AG04450 (cell line): ENCODE measurements at places on chromosomes 11 and 22.

DNA sequence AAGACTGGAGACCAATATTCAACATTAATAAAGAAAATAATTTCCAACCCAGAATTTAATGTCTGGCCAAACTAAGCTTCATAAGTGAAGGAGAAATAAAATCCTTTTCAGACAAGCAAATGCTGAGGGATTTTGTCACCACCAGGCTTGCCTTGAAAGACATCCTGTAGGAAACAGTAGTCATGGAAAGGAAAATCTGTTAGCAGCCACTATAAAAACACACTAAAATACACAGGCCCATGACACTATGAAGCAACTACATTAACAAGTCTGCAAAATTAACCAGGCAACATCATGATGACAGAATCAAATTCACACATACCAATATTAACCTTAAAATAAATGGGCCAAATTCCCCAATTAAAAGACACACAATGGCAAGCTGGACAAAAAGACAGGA, 2.4 kb upstream of the CASP4 start:
- no peak for DNase-seq

DNA sequence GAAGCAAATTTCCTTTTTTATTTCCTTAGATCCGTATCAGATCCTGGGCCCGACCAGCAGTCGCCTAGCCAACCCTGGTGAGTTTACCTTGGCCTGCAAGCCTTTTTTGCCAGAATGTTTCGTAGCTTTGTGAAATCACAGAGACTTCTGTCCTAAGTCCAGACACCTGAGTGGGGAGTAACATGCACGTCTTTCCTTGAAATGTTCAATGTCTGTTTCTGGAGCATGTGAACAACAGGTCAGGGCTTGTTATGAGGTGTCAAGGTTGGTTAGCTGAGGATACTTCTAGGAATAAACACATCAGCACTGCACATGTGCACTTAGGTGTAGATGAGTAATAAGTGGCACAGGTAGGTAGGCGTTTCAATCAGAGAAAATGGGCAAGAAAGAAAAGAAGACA, 58.0 kb downstream of the KCNJ1 start:
- no peak for DNase-seq

GRCh38 chr11:66728038-66728692, 851 bp downstream of the SPTBN2 start:
- DNase-seq, result no peak

DNA sequence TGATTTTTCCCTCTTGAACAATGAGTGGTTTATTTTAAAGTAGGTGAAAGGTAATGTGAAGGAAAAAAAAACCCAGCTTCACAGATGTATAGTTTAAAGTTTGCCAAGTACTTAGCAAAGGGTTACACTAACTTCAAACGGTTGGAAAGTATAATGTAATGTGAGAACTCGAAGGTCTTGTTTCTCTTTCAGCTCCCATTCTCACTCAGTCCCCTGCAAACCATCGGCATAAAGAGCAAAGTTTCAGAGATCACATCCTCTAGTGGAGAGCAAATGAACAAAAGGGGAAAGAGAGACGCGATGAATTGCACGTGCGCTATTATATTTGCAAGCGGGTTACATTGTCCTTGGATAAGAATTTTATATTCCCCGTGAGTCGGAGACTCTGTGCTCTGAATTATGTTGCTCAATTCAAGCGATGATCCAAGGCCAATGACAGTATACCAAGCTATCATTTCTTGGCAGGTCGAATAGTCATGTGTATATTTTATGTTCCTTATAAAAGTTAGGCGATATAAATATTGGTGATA, 37.6 kb upstream of the BIRC3 start:
- peak; percentile 34 for DNase-seq

DNA sequence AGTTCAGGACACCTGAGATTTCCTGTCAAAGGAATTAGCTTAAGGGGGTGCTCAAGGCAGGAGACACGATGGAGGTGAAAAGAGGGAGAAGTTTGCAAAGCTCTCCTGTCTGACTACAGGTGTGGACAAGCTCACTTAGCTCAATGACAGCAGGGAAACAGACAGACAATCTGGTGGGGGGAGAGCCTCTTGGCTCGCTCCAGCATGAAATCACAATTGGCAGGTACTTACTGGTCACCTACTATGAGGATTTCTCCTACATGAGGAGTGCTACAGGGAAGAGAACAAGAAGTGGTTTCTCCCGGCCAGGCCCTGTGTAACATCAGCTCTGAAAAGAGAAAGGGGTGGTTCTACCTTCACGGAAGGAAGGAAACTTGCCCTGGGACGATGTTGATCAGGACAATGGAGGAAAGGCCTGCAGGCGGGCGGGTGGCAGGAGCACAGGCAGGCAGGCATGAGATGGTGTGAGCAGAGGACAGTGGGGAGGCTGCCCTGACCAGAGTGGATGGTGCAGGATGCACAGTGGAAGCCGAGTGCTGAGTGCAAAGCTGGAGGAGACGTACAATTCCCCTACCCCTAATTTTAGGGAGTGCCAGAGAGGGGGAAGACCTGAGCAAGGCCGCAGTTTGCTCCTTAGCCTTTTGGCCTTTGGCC, 57.9 kb upstream of the CRTAM start:
- no peak for DNase-seq
